ENCODE measurements at places on chromosomes 5 and 9. TPM values are rescaled to one million over a fixed set of nuclear protein-coding genes. Genes with fewer than 3 reads are reported as not detected.

GRCh38 chr5:21701317-21701716 is 1151.8 kb downstream of the CDH12 start:
- H3K4me1 ChIP-seq: no peaks in the 10 kb centered on the region
- DNase-seq: no peak
- H3K4me3 ChIP-seq: no peak overlapping the region
- no peaks in the 10 kb centered on the region for H3K36me3 ChIP-seq

DNA sequence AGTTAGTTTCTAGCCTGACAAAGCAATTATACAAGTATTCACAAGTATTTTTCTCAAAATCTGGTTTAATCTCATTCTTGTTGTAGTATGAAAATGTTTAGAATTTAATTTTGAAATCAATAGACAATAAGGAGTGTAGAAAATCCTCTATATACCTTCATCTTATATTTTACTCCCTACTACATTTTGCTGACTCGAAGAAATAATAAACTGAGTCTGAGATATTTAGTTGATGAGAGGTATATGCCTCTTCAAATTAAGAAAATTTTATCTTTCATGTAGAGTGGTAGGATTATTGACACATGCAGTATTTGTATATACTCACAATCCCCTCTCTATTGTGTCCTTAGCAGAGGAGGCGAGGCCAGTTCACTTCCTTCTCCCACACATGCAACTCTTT is 477.7 kb downstream of the MAN2A1 start:
- no peaks in the 10 kb centered on the region for H3K36me3 ChIP-seq
- no peaks in the 10 kb centered on the region for H3K27me3 ChIP-seq
- H3K27ac ChIP-seq: no peak overlapping the region
- DNase-seq: no peak
- H3K4me3 ChIP-seq: no peak overlapping the region

DNA sequence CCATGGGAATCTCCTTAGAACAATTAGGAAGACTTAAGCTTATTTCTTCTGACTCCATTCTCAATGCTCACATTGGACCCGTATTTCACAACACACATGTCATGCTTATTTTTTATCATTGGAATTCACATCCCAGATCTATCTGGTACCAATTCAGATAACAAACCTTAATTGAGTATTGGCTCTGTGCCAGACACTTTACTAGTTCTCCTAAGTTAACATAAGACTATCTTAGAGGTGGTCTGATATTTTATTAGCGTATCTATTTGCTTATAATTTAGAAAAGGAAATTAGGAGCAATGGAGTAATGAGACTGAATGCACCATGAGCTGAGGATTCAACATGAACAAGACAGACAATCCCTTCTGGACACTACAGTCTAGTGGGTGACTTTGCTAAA is 45.1 kb downstream of the FBXL7 start:
- no peaks in the 10 kb centered on the region for H3K36me3 ChIP-seq
- no peak overlapping the region for H3K4me3 ChIP-seq
- H3K27me3 ChIP-seq: no peaks in the 10 kb centered on the region
- DNase-seq: no peak
- H3K4me1 ChIP-seq: no peaks in the 10 kb centered on the region

DNA sequence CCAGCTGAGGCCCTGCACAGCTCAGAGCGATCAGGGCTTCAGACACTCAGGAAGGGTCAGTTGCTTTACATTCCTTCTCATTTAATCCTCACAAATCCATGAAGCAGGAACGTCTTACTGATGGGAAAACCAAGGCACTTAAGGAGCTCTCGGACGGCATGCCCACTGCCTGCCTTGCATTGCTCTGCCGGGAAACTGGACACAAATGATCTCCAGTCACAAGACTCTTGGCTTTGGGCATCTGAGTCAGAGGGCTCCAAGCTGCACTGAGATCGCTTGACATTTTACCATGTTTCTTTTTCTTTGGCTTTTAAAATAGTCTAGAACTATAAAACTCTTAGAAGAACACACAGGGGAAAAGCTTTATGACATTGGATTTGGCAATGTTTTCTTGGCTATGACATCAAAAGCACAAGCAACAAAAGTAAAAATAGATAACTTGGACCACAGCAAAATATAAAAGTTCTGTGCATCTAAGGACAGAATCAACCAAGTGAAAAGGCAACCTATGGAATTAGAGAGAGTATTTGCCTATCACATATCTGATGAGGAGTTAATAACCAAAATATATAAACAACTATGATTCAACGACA is 43.6 kb upstream of the HRH2 start:
- H3K4me1 ChIP-seq: peaks cover 19% of the 10 kb centered on the region
- peaks cover 25% of the 10 kb centered on the region for H3K27me3 ChIP-seq
- no peaks in the 10 kb centered on the region for H3K36me3 ChIP-seq
- no peak overlapping the region for H3K4me3 ChIP-seq
- H3K27ac ChIP-seq: no peak overlapping the region

GRCh38 chr5:74875994-74876791 is 10.0 kb upstream of the FAM169A start:
- H3K27ac ChIP-seq: no peak overlapping the region
- DNase-seq: no peak
- no peaks in the 10 kb centered on the region for H3K36me3 ChIP-seq
- no peaks in the 10 kb centered on the region for H3K4me1 ChIP-seq
- H3K27me3 ChIP-seq: peaks cover 2% of the 10 kb centered on the region

GRCh38 chr9:108468364-108468763 is 387.4 kb downstream of the ACTL7B start:
- H3K27me3 ChIP-seq: no peaks in the 10 kb centered on the region
- no peak overlapping the region for H3K27ac ChIP-seq
- H3K36me3 ChIP-seq: no peaks in the 10 kb centered on the region
- no peak for DNase-seq

HK3 gene
- 0.55 TPM for total RNA-seq

MLANA gene
- not detected for total RNA-seq

LCN6 gene
- not detected for total RNA-seq

GRCh38 chr5:4511996-4512656 is 628.0 kb upstream of the ADAMTS16 start:
- H3K4me1 ChIP-seq: no peaks in the 10 kb centered on the region
- H3K4me3 ChIP-seq: no peak overlapping the region
- no peak overlapping the region for H3K27ac ChIP-seq
- DNase-seq: no peak
- no peaks in the 10 kb centered on the region for H3K36me3 ChIP-seq

DNA sequence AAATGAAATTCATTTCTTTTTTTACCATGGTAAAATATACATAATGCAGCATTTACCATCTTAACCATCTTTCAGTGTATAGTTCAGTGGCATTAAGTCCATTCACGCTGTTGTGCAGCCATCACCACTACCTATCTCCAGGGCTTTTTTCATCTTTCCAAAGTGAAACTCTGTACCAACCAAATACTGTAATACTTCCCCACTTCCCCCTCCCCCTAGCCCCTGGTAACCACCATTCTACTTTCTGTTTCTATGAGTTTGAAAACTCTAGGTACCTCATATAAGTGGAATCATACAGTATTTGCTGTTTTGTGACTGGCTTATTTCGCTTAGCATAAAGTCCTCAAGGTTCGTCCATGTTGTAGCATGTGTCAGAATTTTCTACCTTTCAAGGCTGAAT is 23.4 kb downstream of the SPAAR start:
- no peak for DNase-seq
- no peak overlapping the region for H3K27ac ChIP-seq
- H3K4me3 ChIP-seq: no peak overlapping the region
- no peaks in the 10 kb centered on the region for H3K36me3 ChIP-seq
- no peaks in the 10 kb centered on the region for H3K27me3 ChIP-seq
- peaks cover 10% of the 10 kb centered on the region for H3K4me1 ChIP-seq

- H3K27ac ChIP-seq: no peak overlapping the region
- DNase-seq: no peak
- H3K36me3 ChIP-seq: no peaks in the 10 kb centered on the region
- no peaks in the 10 kb centered on the region for H3K4me1 ChIP-seq
- peaks cover 3% of the 10 kb centered on the region for H3K27me3 ChIP-seq
Observed at GRCh38 chr9:14565352-14566016, 127.7 kb downstream of the ZDHHC21 start.

GRCh38 chr5:545641-546375 is 21.6 kb upstream of the SLC9A3 start:
- peaks cover 3% of the 10 kb centered on the region for H3K4me1 ChIP-seq
- no peak for DNase-seq
- H3K27me3 ChIP-seq: peaks cover 47% of the 10 kb centered on the region
- no peak overlapping the region for H3K4me3 ChIP-seq
- H3K27ac ChIP-seq: no peak overlapping the region

DNA sequence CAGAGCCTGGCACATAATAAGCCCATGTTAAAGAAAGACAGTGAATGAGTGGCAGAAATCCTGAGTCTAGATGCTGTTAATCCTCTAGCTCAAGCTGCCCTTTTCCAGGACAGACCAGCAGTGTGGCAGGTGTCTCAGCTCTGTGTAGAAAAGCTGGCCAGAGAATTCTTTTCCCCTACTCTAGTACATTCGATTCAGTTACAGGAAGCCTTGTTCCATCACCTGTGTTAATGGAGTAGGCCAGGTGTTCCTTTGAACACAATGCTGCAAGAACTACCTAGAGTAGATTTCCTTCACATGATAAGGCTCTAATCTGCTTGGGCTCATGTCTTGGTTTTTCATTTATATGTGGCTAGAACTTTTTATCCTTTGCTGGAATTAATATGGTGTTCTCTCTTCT is 52.5 kb downstream of the NUP214 start:
- no peaks in the 10 kb centered on the region for H3K4me1 ChIP-seq
- H3K4me3 ChIP-seq: no peak overlapping the region
- H3K27me3 ChIP-seq: no peaks in the 10 kb centered on the region
- no peak overlapping the region for H3K27ac ChIP-seq
- peaks cover 72% of the 10 kb centered on the region for H3K36me3 ChIP-seq
